ENCODE measurements at places on chromosomes 4 and X. TPM values are rescaled to one million over a fixed set of nuclear protein-coding genes. Genes with fewer than 3 reads are reported as not detected.

Gene TEX13B
- not detected for total RNA-seq

Gene CCKAR
- total RNA-seq: not detected

Gene GPR50
- total RNA-seq: not detected

Gene RAP2C
- total RNA-seq: 13.3 TPM

Gene HAUS7
- 8.7 TPM for total RNA-seq

GRCh38 chrX:153970357-153971123 lies 1.1 kb downstream of the HCFC1 start:
- peak; percentile 66 for DNase-seq

- DNase-seq: no peak
Measured at GRCh38 chr4:7765666-7766065, 174.0 kb downstream of the AFAP1 start.

GRCh38 chrX:88746925-88747324 lies at the start of gene CPXCR1:
Gene CPXCR1 (plus strand): TSS chrX:88747225. CDS start chrX:88753415, 6,190 bp downstream.
- no peak for DNase-seq

DNA sequence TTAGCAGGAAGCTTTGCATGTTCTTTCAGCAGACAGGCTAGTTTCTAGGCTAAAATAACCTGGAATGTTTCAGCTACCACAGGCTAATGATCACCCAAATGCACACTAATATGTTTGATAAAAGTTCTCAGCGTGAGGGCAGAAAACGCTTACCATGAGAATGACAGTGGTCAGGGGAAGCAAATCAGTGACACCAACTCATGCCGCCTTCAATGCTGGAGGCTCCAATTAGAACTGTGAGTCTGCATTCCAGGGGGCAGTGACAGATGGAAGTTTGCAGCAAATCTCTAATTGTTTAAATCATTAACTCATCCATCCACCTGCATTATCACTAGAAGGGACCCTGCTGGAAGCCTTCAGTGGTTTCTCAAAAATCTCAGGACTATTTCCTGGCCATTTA lies 43.2 kb downstream of the ANOS1 start:
- no peak for DNase-seq

DNA sequence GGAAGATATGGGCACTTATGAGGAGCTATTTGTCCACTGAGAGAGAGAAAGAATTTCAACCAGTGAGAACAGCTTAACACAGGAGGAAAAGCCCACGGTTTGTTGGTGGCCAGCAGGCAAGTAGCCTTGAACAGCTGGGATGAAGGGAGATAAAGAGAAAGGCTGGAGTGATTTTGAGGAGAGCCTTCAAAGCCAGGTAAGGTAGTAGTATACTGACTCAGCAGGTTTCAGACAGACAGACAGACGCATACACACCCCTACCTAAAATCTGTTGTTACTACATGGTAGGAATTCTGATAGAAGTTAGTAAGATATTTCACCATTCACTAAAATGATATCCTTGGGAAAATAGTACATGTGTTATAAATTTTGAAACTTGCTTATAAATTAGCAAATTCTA lies 60.5 kb downstream of the SEC24D start:
- DNase-seq: no peak

GRCh38 chr4:113694008-113694407 lies 67.5 kb downstream of the CAMK2D start:
- DNase-seq: no peak

DNA sequence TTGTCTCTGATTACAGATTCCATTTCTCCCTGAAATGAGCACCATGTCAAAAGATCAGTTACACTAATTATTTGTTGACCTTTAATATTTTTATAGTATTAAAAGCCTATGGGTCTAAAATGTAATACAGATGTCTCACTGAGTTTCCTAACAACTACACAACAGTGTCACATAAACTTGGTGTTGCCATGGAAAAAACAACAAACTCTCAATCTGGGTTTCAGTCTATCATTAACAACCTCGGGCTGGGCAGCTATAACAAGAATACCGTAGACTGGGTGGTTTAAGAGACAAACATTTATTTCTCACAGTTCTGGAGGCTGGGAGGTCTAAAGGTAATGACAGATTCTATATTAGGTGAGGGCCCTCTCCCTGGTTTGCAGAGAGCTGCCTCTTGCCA lies 407.1 kb downstream of the HNRNPD start:
- DNase-seq: no peak

DNA sequence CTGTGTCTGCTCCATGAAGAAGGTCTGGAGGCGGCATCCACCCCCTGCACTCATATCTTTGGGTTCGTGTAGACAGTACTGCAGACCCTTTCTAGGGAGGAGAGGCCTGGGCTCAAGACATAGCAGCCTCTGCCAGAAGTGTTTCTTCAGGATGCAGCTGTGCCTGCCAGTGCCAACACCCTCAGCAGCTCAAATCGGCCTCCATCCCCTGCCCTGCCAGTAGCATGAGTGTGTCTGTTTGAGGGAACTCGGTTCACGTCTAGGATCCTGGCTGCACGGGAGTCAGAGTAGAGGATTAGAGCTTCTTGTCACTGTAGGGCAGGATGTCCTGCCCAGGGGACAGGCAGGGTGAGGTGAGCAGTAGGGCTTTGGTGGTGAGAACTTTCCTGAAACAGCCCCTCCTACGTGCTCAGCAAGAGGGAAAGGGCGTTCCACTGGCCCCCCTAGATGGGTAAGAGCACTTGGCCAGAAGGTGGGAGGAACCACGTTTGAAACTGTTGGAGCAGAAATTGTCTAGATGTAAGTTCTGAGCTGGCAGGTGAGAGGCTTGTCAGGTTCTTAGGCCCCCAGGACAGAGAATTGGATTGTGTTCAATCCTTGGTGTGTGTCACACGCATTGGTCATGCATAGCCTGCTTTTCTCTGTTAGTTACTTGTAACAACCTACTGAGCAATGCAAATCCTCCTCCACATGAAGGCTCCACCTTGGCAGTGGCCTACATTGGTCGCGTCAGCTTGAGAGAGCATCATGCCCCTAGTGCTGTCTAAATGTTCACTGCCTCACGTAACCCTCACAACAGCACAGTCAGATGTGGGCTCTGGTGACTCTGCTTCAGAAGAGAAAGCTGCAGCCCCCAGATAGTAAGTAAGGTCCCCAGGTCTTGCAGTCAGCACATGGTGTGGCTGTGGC lies 25.8 kb upstream of the FAM193A start:
- no peak for DNase-seq

GRCh38 chr4:8403173-8403753 lies 37.3 kb downstream of the ACOX3 start:
- DNase-seq: peak; percentile 47

DNA sequence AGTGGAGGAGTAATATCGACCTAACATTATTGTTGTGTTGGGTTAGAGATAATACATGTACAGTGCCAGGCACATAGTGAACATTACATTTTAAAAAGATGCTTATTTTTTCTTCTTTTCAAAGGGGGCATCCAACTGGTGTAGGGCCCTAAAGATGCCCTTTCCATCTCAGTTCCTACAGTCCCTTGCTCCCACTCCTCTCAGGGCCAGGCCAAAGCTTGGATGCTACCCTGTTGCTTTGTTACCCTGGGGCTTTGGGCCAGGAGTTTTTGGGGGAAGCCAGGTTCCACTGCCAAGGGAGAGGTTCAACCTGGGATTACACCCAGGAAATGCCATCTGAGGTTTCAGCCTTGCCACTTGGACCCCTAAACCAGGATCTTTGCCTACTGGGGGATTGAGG lies 918 bp downstream of the IGSF1 start:
- no peak for DNase-seq

GRCh38 chr4:40763228-40763716 lies 13.5 kb downstream of the NSUN7 start:
- DNase-seq: no peak

DNA sequence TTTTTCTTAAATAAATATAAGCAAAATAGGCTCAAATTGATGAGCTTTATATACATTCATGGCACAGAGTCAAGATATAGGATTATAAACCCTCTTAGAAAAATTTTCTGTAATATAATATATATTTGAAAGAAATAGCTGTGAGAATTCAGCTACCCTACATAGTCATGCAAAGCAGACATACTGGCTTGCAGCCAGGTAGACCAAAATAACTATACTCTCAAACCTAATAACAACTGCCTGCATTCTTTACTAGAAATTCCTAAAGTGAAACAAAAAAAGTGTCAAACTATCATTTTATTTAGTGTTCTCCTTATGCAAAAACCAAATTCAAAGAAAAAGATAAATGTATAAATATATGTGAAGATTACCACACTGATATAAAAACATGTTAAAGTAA lies 1390.2 kb downstream of the C4orf33 start:
- no peak for DNase-seq

DNA sequence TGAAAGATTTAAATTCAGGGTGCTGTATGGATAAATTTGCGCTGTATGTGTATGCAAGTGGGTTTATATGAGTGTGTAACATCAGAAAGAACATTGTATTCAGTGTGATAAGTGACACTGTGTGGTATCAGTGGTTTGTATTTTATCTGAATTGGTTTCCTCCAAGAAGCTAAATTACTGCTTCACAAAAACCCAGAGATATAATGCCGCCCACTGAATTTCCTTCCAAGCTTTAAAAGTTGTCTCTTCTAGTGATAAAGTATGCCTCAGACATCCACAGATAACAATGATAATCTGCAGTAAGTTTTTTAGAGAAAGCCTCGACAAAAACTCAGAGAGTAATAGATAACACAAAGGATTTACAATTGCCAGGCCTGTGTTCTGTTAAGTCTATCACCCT lies 710.6 kb upstream of the HS3ST1 start:
- DNase-seq: no peak

- no peak for DNase-seq
Measured at GRCh38 chr4:55181010-55182005, 55.9 kb upstream of the KDR start.

DNA sequence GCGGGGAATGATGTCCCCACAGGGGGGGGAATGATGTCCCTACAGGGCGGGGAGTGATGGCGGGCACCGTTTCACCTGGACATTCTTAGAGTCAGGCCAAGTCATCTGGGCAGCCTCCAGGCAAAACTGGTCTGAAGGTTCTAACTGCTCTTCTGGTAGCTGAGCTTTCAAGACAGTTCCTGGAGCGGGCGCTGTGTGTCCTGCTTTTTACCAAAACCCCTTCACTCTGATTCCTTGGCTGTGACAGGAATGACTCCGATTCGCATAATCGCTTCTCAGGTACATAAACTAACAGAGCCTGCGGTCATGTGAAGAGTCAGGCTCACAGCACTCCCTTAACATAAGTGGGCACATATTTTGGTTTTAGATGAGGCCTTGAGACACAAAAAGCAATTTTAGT lies 836.0 kb downstream of the TRIML1 start:
- no peak for DNase-seq

- DNase-seq: no peak
Measured at GRCh38 chr4:37101686-37102085, 142.9 kb upstream of the NWD2 start.

DNA sequence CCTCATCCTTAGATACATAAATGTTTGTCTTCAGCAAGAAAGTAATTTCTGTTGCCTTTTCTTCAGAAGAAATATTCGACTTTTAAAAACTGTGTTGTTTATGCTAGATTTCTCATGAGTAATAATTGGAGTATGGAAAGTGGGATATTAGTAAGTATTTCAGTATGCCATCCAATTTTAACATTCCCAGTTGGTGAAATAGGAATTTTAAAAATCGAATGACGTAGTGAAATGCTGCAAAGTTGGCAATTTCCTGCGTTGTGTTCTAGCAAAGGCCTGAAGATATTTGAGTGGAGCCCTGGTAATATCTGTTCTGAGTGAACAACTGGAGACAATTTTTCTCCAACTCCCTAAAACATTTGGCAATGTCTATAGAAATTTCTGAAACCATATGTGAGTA lies 190.1 kb downstream of the ZNF330 start:
- no peak for DNase-seq

DNA sequence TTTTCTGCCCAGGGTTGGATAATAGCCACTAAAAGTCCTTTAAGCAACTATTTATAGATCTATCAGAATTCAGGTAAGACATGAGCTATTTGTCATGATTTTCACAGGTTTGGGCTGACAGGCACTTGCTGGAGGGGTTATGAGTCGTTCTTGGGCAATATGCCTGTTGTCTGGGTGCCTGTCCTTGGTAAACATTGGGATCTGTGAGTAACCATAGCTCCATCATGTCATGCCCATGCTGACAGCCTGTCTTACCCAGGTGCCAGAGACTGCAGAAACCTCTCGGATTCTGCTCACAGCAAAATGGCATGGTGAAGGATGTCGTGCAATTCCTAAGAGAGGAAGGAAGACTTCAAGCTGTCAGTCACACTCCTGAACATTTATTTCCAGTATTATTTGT lies 116.0 kb upstream of the PUDP start:
- DNase-seq: no peak
